Hippocampal formation (tissue), 2 donors: ENCODE measurements at places on chromosomes 7 and 10.

GRCh38 chr10:25867321-25867720 lies 66.7 kb upstream of the MYO3A start:
- DNase-seq, result no peak

DNA sequence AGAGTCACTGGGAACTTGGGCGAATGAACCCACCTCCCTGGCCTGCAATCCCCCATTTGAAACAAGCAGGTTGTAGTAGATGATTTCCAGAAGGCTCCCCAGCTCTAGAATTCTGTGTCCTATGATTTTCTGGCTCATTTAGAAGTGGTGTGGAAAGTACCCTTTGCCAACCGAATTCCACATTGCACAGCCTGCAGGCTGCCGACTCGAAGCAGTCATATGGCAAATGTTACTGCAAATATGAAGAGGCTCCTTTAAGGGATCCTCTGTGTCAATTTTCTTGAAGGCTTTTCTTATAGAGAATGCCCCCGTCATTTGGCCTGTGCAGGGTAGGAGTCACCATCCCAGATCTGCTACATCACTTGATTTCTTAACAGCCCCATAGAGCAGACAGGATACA lies 5.6 kb downstream of the PODXL start:
- peak; percentile 13 for DNase-seq

- no peak for DNase-seq
Measured at GRCh38 chr7:155231941-155232340, 65.7 kb upstream of the INSIG1 start.

- DNase-seq, result no peak
Measured at GRCh38 chr10:7315906-7316305, 94.9 kb downstream of the SFMBT2 start.

GRCh38 chr7:69042138-69042537 lies 556.1 kb upstream of the AUTS2 start:
- no peak for DNase-seq

DNA sequence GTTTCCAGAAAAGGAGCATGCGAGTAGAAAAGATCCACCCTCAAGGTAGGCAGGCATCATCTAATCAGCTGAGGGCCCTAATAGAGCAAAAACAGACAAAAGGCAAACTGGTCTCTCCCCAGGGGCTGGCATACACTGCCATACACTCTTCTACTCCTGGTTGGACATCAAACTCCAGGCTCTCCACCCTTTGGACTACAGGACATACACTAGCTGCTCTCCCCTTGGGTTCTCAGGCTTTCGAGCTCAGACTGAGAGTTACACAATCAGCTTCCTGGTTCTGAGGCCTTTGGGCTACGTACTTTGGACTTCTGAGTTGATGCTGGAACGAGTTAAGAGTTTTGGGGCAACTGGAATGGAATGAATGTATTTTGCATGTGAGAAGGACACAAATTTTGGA lies 50.9 kb upstream of the TM9SF3 start:
- DNase-seq, result no peak

GRCh38 chr10:12448729-12449391 lies 99.5 kb downstream of the CAMK1D start:
- DNase-seq, result no peak

- peak; percentile 67 for DNase-seq
Measured at GRCh38 chr10:13272164-13272571, 27.7 kb downstream of the PHYH start.

GRCh38 chr10:100923580-100923979 lies 10.8 kb downstream of the SLF2 start:
- no peak for DNase-seq

DNA sequence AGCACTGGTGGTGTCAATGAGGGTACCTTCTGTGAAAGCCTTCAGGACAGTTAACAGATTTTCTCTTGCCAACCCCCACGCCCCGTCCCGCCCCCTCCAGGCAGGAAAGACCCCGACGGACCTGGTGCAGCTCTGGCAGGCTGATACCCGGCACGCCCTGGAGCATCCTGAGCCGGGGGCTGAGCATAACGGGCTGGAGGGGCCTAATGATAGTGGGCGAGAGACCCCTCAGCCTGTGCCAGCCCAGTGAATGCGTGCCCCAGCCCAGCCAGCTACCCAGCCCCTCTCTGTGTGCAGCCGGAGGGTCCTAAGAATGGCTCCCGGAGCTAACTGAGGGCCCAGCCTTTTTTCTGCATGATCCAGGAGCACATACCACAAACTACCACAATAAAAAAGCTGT lies 713 bp upstream of the HOGA1 start:
- no peak for DNase-seq

GRCh38 chr10:31604646-31605170 lies 285.7 kb downstream of the ZEB1 start:
- no peak for DNase-seq

DNA sequence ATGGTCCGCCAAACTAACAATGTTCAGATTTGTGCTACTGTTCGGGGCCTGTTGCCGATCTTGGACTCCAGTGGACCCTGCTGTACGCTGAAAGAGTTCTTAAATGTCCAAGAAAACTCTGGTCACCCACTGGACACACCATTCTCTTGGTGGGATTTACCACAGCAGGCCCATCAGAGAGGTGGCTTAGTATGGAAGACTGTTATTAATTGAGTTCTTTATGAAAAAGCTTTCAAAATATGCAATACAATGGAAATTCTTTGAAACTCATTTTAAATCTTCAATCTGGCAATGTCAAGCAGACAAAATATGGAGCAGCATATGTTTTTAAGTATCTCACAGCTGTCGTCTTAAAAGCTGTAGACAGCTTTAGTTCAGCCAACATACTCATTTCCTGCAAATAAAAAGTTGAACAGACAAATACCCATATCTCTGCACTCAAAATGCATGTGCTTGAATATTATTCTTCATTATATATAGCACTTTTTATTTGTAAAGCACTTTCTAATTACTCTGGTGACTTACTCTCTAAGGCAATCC lies 37.4 kb upstream of the GRM8 start:
- no peak for DNase-seq

DNA sequence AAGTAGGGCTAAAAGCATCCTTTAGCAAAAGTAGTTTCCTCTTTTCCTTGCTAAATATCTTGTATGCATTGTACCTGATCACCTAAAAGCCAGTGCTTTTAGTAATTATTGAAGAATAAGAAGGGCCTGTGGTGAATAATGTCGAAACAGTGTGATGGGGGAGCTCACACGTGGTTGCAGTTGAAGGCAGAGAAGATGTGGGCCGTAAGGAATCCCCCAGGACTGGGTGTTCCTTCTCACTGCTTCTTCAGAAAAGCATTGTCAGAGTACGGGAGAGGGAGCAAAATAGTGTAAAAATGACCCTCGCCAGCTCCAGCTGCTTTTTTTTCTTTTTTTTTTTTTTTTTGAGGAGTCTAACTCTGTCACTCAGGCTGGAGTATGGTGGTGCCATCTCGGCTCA lies 201.1 kb downstream of the NSUN6 start:
- no peak for DNase-seq

GRCh38 chr7:2000746-2001321 lies 231.9 kb downstream of the MAD1L1 start:
- no peak for DNase-seq

- DNase-seq, result no peak
Measured at GRCh38 chr7:1060315-1061072, 16.1 kb downstream of the GPR146 start.

- no peak for DNase-seq
Measured at GRCh38 chr7:33885290-33886148, 19.8 kb upstream of the BMPER start.

GRCh38 chr10:111081595-111081994 lies 4.8 kb downstream of the ADRA2A start:
- DNase-seq, result no peak

GRCh38 chr10:117560942-117561341 lies 18.4 kb downstream of the EMX2 start:
- no peak for DNase-seq

DNA sequence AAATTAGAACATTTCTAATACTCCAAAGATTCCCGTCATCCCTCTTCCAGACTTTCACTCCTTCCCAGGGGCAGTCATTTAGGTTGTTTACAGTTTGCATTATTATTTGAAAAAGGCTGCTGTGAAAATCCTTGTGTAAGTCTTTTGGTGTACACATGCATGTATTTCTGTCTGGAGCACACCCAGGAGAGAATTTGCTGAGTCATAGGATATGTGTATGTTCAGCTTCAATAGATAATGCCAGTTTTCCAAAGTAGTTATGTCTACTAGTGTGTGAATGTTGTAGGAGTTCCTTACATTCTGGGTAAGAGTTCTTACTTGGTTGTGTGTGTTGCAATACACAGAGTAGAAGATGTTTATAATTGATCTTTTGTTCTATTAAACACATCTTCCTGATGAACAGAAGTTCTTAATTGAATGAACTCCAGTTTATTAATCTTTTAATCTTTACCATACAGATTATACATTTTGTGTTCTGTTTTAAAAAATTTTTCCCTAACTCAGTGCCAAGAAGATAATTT lies 25.3 kb downstream of the CROT start:
- no peak for DNase-seq

- DNase-seq, result no peak
Measured at GRCh38 chr7:98686466-98687080, 69.5 kb downstream of the NPTX2 start.

- no peak for DNase-seq
Measured at GRCh38 chr7:30352169-30352568, 67.8 kb downstream of the ZNRF2 start.

DNA sequence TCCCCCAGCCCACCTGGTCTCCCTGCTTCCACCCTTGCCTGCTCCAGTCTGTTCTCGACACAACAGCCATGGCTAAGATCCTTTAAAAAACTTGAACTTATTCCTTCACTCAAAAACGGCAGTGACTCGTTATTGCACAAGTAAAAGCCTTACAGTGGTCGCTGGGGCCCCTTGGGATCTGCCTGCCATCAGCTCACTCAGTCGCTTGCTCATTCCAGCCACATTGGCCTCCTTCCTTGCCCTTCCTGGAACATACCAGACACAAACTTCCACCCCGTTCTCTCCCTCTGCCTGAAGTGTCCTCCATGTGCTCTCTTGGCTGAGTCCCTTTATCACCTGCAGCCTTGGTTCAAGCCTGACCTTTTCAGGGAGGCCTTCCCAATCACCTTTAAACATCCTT lies 4.7 kb downstream of the CCNY start:
- DNase-seq, result no peak

- no peak for DNase-seq
Measured at GRCh38 chr10:88216976-88217375, 353.6 kb downstream of the PTEN start.

DNA sequence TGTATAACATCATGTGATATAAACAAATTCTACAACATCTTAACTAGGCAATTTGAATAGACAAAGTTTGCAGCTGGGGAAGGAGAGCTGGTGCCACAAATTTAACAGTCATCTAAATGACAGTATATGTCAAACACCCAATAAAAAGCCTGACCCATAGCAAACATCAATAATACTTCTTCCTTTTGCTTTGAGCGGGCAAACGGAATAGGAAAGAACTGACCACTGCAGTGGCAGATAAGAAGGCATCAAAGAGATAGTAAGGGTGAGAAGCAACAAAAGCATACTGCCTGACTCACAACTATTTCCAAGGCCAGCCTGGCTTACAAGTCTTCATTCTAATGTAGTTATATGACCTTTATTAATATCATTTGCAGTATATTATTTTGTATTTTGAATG lies 99.9 kb downstream of the LRRN3 start:
- DNase-seq, result no peak

GRCh38 chr7:716222-716621 lies 10.3 kb upstream of the DNAAF5 start:
- no peak for DNase-seq

- DNase-seq, result no peak
Measured at GRCh38 chr10:121418126-121418777, 180.0 kb downstream of the FGFR2 start.

- DNase-seq, result no peak
Measured at GRCh38 chr10:128624656-128625530, 498.7 kb upstream of the MKI67 start.

DNA sequence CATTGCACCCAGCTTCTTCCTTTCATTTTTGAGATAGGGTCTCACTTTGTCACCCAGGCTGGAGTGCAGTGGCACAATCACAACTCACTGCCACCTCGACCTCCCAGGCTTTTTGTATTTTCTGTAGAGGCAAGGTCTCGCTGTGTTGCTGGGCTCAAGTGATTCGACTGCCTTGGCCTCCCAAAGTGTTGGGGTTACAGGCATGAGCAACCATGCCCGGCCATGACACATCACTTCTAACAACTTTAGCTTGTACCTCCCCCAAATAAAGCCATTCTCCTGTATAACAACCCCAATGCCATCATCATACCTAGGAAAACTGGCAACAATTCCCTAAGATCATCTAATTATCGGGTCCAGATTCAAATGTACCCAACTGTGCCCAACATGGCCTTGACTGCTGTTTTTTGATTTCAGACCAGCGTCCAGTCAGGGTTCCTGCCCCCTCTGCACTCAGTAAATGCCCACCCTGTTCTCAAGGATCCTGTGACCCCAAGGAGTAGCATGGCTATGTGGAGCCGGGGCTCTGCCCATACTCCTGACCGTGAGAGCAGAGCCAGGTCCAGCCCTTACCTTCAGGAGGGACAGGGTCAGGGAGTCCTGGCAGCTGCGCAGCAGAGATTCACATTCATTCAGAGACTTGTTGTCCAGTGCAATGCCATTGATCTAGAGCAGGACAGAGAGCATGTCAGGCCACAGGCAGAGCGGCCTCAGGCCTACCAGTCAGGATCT lies 102.6 kb downstream of the DLG5 start:
- no peak for DNase-seq

DNA sequence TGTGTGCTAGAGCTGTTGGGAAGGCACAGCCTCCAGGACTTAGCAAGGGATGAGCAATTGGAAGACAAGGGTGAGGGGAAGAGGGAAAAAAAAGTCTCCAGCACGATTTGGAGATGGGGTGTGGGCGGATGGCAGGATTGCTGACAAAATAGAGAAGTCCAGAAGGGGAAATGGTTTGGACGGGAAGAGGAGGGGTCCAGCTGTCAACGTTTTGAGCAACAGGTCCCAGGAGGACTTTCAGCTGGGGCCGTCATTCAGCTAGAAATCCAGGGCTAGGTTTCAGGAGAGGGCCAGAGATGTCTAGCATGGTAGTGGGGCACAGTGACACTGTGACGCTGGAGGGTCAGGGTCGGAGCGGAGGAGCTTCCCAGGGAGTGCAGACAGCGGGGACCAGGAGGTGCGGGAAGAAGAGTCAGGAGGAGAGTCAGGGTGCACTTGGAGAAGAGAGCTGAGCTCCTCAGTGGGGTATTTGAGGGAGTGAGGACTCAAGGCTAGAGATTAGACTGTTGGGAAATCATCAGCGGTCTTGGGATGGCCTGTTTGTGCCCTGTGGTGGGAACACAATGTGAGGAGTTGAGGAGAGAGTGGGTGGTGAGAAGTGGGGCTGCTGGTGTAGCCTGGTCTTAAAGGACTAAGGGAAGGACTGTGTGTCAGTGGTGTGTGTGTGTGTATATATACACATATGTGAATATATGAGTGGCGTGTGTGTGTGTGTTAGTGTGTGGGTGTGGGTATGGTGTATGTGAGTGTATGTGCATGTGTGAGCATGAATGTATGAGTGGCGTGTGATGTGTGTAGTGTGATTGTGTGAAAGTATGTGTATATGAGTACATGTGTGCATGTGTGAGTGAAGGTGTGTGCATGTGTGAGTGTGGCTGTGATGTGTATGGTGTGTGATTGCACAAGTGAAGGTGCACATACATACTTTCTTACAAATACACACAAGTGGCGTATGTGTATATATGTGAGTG lies 3.8 kb downstream of the ZYX start:
- no peak for DNase-seq

GRCh38 chr10:70551971-70552422 lies 50.5 kb downstream of the PRF1 start:
- DNase-seq, result no peak
